Stimulated activated CD4-positive, alpha-beta T cell treated with anti-CD3 and anti-CD28 coated beads, Interleukin-1b, Interleukin-23, amount 100 ng/mL, for 1 hour (primary cell): ENCODE measurements at places on chromosomes 16 and 17.

DNA sequence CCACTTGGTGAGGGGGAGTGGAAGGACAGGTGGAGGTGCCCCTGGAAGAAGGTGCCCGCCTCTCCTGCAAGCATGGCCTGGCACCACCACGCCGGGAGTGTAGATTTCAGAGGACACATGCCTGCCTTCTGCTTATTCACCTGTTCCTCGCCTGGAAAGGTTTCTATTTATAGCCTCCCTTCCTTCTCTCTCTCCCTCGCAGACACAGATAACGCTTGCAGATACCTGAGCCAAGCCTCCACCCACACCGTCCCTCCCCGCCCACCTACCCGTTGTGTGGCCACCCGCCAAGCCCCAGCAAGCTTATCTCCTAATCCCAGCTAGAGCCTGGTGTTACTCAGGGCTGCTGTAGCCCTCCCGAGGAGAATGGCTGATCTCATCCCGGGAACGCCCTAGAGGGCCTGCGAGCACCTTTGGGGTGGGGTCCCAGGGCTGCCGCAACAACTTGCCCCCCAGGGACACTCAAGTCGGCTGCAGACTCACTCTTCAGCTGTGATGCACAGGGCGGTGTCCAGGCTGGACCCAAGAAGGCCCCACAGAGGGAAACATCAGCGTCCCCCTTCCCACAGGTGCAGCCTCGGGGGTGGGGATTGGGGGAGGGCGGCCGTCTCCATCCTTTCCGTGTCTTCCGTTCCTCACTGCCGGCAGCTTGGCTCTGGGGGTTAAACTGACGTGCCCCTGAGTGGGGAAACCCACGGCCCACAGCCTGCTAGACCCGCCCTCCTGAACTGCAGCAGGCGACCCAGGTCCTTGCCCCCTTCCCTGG, 1.9 kb upstream of the SNAI3 start:
- DNase-seq: no peak

DNA sequence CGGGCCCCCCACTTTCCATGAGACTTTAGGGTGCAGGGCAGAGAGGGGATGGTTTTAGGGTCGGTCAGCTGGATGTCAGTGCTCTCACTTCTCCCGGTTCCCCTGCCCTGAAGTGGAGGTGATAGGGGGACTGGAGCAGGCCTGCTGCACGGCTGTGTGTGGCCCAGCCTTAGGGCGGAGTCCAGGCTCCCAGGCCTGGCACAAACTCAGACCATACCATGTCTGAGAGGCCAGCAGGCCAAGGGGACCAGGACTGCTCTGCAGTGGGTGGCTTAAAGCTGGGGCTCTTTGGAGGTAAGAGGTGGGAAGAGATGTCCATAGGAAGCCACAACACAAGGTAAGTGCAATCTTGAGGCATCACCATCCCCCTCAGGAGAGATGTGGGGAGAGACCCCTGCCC, 8.3 kb downstream of the TFAP4 start:
- no peak for DNase-seq

GRCh38 chr16:68994324-68994723, 111.1 kb upstream of the HAS3 start:
- no peak for DNase-seq

GRCh38 chr16:78762222-78762621, 662.8 kb downstream of the WWOX start:
- DNase-seq: no peak

DNA sequence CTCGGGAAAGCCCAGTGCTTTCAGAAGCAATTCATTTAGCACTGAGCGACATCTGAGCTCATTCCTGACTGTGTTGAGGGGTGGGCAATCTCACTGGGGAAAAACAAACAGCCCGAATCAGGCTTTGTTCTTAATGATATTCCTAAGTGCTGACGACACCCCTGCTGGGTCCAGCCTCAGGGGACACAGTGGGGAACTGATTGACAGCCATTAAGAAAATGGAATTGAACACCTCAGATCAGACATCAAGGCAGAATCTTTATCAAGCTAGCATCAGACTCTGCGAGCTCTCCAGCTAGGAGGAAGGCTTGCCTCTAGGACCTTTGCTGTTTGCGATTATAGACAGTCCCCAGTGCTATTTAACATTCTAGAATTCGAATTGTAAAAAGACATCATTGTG, 22.5 kb upstream of the LYRM9 start:
- DNase-seq: no peak

- no peak for DNase-seq
Observed at GRCh38 chr16:2243031-2243528, 6.8 kb downstream of the DNASE1L2 start.

GRCh38 chr17:74199306-74200092, 4.0 kb upstream of the RPL38 start:
- no peak for DNase-seq

- DNase-seq: no peak
Observed at GRCh38 chr17:62862251-62862650, 54.1 kb upstream of the MARCHF10 start.

DNA sequence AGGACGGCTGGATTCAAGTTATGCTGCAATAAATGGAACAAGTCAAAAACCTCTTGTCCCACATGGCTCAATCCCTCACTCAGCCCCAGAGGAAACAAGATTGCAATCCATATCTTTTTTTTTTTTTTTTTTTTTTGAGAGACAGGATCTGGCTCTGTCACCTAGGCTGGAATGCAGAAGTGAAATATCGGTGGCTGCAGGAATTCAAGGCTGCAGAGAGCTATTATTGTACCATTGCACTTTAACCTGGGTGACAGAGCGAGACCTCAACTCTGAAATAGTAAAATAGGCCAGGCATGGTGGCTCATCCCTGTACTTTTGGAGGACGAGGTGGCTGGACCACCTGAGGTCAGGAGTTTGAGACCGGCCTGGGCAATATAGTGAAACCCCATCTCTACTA, 2.7 kb upstream of the PDE6G start:
- no peak for DNase-seq

- no peak for DNase-seq
Observed at GRCh38 chr17:73256220-73256619, 5.5 kb downstream of the CPSF4L start.

DNA sequence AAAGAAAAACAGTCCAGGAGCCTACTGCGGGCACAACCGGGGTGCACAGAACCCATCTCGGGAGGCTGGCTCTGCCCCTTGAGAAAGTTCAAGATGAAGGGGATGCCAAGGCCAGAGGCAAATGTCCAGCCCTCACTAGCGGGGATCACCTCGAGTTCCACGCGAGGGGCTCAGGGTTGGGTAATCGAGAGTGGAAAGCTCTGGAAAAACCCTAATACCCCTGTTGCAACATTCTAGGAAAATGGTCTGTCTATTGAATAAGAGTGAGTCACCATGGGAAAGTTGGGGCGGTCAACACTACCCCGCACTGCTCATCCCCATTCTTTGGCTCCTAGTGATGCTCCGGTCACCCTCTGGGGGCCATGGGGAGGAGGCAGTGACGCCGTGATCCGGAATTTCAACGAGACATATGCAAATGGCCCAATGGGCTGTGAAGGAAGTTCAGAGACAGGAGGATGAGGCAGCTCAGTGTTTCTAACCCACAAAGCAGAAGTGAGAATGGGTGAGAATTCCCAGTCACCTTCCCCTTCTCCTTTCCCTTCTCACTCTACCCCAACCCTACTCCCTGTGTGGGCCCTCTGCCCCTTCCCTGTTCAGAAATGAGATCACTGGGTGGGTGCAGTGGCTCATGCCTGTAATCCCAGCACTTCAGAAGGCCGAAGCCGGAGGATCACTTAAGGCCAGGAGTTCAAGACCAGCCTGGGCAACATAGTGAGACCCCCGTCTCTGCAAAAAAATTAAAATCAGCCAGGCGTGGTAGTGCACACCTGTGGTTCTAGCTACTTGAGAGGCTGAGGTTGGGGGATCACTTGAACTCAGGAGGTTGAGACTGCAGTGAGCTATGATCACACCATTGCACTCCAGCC, 22.4 kb downstream of the SOCS3 start:
- no peak for DNase-seq

DNA sequence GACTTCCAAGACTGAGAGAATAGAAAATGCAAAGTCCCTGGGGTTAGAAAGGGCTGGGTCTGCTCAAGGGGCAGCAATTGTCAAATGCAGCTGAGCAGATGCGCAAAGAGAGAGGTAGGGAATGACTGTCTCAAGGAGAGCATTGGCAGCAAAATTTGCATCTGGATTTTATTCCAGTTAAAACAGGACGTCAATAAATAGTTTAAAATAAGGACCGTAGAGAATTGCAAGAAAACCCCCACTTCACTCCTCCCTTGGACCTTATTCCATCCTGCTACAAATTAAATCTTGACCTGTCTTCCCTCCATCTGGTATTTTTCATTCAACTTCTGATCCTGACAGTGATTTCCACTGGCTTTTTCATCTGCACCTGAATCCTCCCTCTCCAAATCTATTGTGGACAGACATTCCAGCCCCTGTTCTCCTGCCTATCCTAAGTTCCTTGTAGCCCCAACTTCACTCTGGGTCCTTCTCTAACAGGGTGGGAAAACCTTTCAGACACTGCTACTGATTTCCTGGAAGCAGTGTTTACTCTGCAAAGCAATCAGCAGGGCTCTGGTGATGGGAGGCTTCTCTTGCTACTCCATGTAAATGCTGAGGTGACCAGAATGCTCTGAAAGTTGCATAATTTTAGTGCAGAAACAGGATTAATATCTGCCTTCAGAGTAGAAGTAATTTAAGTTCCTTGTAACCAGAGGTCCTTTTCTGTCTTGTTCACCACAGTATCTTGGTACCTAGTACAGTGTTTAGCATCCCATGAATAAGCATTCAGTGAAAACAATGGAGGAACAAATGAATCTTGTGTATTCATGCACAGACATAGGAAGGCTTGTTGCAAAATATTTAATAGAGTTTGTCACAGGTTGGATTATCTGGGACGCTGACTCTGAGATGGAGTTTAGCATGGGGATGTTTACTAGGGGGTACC, 79.2 kb downstream of the CDH11 start:
- no peak for DNase-seq

GRCh38 chr16:4654011-4654963, 29.7 kb downstream of the MGRN1 start:
- DNase-seq: no peak

- DNase-seq: no peak
Observed at GRCh38 chr17:12530161-12530560, 135.5 kb upstream of the MYOCD start.

DNA sequence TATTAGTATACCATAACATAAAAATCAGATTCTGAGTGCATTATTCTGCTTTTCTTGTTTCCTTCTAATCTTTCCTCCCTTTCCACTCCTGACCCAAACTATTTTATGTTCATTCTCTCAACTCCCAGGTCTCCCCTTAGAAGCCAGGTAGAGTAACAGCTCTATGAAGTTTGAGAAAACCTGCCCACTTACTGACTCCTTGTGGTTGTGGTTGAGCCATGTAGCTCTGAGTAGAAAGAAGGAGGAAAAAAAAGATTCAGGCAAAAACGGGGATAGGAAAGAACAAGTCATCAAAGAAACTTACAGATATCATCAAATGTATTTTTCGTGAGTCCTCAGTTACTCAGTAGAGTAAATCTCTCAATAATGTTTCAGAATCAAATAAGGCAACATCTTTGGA, 216.7 kb downstream of the PMP22 start:
- no peak for DNase-seq

DNA sequence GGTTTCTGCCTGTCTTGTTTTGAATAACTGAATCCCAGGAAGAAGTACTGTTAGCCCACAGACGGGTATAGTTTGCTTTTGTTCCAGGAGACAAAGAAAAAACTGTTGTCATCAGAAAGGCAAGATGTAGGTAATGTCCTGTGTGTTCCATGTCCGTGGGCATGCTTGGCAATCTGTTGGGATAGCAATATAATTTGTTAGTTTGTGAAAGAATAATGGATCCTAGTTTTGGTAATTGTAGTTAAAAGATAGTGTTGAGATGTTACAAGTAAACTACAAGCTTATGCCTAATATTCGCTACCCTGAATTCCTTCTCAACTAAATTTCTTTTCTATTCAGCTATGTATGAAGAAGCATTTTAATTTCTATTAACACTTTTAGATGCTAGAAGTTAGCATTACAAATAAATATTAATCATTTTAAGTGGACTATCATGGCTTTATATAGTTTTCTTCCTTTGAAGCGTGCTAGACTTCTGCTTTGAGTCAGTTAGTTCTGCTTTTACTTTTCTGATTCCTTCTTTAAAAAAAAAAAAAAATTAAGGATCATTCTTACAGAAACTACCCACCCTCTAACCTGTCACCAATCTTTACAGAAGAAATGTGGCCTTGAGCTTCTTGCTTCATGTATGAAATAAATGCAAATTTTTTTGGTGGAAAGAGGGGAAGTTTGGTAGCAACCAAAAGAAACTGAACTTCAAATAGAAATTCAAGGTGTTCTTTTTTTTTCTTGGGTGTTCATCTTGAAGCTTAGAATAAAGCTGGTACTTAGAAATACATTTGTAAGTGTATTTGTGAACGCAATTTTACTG, 2.4 kb downstream of the EVI2A start:
- DNase-seq: no peak

GRCh38 chr16:1823821-1824220, 2.8 kb downstream of the HAGH start:
- DNase-seq: no peak

- no peak for DNase-seq
Observed at GRCh38 chr17:21298056-21298982, 13.8 kb downstream of the MAP2K3 start.

DNA sequence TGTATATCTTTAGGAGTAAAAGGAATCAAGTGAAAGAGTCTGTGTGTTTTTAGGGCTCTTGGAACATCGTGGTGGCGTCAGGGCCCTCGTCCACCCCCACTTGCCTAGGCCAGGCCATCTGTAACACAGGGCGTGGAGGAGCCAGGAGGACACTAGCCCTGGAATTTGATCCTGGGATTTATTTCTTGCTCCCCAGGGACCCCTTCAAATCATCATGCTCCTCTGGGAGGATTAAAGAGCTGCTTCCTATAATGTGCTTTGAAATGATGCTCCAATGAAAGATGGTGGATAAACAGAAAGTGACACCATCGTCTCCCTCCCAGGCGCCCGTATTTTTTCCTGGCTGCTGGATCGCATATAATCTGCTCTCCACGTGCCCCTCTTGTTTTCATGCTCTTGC, 113.3 kb downstream of the AATF start:
- no peak for DNase-seq

- no peak for DNase-seq
Observed at GRCh38 chr16:85785927-85786326, 13.4 kb downstream of the EMC8 start.

GRCh38 chr17:59620064-59620359, 317 bp downstream of the CLTC start:
- no peak for DNase-seq

DNA sequence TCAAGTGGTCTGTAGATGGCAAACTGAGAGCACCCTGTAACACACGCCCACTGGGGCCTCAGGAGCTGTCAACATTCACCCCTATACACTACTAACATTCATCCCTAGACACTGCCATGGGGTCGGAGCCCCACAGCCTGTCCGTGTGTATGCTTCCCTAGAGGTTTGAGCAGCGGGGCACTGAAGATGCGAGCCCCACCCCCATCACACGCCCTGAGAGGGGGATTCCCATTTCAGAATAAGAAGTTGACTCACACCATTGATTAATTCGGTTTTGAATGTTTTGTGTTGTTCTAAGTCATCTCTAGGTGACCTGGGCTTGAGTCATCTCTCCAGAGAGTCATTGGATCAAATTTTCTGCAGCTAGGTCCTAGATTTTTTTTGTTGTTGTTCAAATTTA, 37.3 kb upstream of the MMD start:
- DNase-seq: no peak

- no peak for DNase-seq
Observed at GRCh38 chr16:86027373-86028126, 128.6 kb downstream of the IRF8 start.
